A673 (cell line): ENCODE measurements at places on chromosomes 2 and 18. TPM values are rescaled to one million over a fixed set of nuclear protein-coding genes. Genes with fewer than 3 reads are reported as not detected.

The STPG4 gene
- total RNA-seq: 0.37 and 0.75 TPM in 2 replicates

DNA sequence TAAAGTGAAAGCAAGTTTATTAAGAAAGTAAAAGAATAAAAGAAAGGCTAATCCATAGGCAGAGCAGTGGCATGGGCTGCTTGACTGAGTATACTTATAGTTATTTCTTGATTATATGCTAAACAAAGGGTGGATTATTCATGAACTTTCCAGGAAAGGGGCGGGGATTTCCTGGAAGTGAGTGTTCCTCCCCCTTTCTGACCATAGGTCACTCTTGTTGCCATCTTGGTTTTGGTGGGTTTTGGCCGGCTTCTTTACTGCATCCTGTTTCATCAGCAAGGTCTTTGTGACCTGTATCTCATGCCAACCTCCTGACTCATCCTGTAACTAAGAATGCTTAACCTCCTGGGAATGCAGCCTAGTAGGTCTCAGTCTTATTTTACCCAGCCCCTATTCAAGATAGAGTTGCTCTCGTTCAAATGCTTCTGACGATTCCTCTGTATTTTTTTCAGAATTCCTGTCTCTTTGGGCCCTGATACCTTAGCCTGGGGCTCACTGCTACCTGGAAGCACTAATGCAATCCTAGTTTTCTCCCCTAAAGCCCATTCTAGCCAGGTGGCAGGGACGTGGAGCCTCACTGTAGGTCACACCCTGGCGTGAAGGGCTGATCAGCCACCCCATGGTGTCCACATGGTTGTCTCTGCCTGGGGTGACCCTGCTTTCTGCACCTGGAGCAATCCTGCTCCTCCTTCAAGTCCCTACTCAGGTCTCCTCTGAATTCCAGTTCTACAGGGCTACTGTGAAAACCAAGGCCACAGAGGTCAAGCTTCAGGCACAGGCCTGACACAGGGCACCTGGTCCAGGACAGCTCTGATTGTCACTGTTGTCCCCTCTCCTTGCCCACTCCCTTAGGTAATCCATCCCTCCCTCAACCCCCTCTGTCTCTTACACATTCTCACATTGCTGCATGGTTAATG is 6.0 kb upstream of the SLC35F6 start:
- H3K4me1 ChIP-seq: peaks cover 20% of the 10 kb centered on the region
- H3K27ac ChIP-seq: peak overlapping the region; percentile 63
- no peaks in the 10 kb centered on the region for H3K36me3 ChIP-seq
- H3K27me3 ChIP-seq: no peaks in the 10 kb centered on the region
- no peak overlapping the region for H3K4me3 ChIP-seq
- peak; percentile 84 for DNase-seq

The CFC1 gene
- total RNA-seq: not detected in 2 replicates

DNA sequence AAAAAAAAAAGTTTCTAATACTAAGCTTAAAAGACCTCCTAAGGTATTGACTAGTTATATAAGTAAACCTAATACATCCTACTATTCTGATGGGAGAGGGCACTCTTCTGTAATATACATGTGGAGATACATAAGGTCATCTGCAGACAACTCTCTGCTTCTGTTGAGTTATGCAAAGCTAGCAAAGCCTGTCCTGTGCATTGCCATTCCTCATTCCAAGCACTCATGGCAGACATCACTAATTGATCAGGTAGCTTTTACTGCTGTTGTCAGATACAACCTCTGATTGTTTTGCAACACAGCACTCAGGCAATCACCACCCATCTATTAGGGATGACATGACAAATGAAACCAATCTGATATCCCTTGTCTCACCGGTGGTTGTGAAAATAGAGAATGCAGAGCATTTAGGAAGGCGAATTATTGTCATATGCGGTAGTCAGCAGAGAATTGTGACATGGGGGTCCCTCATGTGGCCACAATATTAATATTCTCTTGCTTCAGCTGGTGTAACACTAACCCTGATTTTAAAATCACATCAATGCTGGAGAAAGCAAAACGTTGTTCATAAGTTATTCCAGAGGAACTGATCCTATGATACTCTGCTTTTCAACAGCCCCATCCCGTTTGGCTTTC is 416.5 kb upstream of the GYPC start:
- H3K27me3 ChIP-seq: no peaks in the 10 kb centered on the region
- H3K4me3 ChIP-seq: no peak overlapping the region
- no peaks in the 10 kb centered on the region for H3K36me3 ChIP-seq
- H3K27ac ChIP-seq: no peak overlapping the region
- H3K4me1 ChIP-seq: no peaks in the 10 kb centered on the region

GRCh38 chr2:9950521-9951271 is 797 bp upstream of the GRHL1 start:
- no peaks in the 10 kb centered on the region for H3K4me1 ChIP-seq
- H3K36me3 ChIP-seq: no peaks in the 10 kb centered on the region
- H3K27me3 ChIP-seq: peaks cover 33% of the 10 kb centered on the region

DNA sequence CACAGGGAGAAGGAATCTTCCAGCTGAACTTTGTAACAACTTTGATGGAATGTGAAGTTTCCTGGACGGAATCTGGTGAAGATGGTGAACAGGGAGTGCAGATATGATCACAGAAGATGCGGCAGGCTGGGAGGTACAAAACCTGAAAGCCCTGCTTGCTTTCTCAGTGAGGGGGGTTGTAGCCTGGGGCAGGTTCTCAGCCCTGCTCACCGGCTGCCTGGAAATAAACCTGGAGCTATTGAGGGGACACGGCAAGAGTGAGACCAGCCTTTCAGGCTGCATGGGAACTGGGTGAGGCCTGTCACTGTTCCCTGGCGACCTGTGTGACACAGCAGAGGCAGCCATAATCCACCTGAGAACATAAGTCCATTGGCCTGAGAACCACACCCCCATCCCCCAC is 174.8 kb downstream of the LCLAT1 start:
- H3K36me3 ChIP-seq: no peaks in the 10 kb centered on the region
- no peak overlapping the region for H3K4me3 ChIP-seq
- H3K27ac ChIP-seq: no peak overlapping the region
- no peaks in the 10 kb centered on the region for H3K4me1 ChIP-seq
- H3K27me3 ChIP-seq: no peaks in the 10 kb centered on the region

DNA sequence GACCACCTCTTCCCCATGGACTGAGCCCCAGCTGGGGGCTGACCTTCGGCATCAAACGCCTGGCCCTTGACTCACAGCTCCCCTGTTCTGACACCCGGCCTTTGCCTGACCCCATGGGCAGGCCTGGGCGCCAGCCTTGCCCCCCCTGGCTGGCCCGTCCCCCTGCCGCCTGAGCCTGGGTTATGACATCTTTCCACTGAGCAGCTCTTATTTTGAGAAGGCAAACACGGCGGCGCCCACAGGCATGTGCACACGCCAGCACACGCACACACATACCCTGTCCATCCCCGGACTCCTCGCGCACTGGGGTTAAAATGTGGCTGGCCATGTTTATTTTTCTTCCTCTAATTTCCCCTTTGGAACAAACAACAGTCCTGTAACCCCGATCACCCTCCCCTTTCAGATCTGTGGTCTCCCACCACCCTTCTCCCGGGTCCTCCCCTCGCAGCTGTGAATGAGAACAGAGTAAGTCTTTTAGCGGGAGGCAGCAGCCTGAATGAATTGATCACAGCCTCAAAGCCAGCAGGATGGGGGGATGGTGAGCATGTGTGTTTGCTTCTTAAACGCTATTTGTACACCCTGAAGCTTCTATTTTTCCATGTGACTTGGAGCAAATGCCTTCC is 11.8 kb upstream of the ATOH8 start:
- peaks cover 41% of the 10 kb centered on the region for H3K4me1 ChIP-seq
- no peak for DNase-seq
- no peaks in the 10 kb centered on the region for H3K27me3 ChIP-seq
- no peaks in the 10 kb centered on the region for H3K36me3 ChIP-seq

GRCh38 chr2:234765279-234765678 is 186.5 kb upstream of the SH3BP4 start:
- H3K27me3 ChIP-seq: no peaks in the 10 kb centered on the region
- H3K4me3 ChIP-seq: no peak overlapping the region
- DNase-seq: no peak
- peaks cover 11% of the 10 kb centered on the region for H3K4me1 ChIP-seq
- H3K27ac ChIP-seq: no peak overlapping the region

The MYO7B gene
- 0.24 TPM in 1 of 2 replicates, not detected in the other for total RNA-seq

The MAP2 gene
- total RNA-seq: 1.7 and 2.0 TPM in 2 replicates

DNA sequence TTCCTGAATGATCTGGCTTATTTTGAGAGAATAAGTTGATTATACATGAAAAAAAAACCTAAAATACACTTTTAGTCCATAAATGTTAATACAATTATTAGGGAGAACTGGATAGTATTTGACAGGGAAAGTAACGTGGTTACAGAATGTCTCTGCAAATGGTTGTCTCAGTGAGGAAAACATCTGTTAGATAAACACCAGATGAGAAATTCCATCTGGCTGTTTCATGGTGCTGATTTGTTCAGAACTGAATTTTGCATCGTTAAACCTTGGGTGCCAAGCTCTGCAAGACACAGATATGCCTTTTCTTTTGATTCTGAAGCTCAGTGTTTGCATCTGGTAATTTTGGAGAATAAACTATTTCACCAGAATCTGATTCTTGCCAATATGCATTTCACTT is 90.4 kb downstream of the SCN3A start:
- H3K36me3 ChIP-seq: no peaks in the 10 kb centered on the region
- no peaks in the 10 kb centered on the region for H3K27me3 ChIP-seq
- peak; percentile 4 for DNase-seq
- no peak overlapping the region for H3K27ac ChIP-seq

The DLX1 gene
- total RNA-seq: 28.9 and 33.2 TPM in 2 replicates

The GALNT13 gene
- not detected in 2 replicates for total RNA-seq

- no peak for DNase-seq
- no peak overlapping the region for H3K27ac ChIP-seq
- no peaks in the 10 kb centered on the region for H3K27me3 ChIP-seq
- H3K4me3 ChIP-seq: no peak overlapping the region
- no peaks in the 10 kb centered on the region for H3K4me1 ChIP-seq
Measured at GRCh38 chr2:129748250-129748649, 231.2 kb upstream of the RAB6C start.

- DNase-seq: peak; percentile 86
- H3K27ac ChIP-seq: peak overlapping the region; percentile 59
- H3K36me3 ChIP-seq: no peaks in the 10 kb centered on the region
- H3K4me3 ChIP-seq: peak overlapping the region; percentile 58
- peaks cover 23% of the 10 kb centered on the region for H3K4me1 ChIP-seq
Measured at GRCh38 chr2:222318026-222318711, 19.4 kb upstream of the PAX3 start.

DNA sequence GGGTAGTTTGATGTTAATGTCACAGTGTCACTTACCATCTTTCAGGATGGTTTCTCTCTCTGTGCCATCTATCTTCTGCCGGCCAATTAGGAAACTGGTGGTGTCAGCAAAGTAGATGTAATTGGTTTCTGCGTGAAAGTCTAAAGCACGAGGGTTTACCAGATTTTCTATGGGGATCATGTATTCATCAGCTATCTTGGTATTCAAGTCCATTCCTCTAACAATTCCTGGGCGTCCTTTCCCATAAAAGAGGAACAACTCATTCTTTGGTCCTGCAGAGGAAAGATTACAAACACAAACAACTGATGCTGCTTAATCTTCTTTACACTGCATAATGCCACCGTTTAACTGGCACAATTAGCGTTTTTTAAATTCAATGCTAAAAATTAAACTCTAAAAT is 1081.9 kb downstream of the LRP1B start:
- no peaks in the 10 kb centered on the region for H3K4me1 ChIP-seq
- H3K4me3 ChIP-seq: no peak overlapping the region
- no peaks in the 10 kb centered on the region for H3K36me3 ChIP-seq
- no peak for DNase-seq
- no peak overlapping the region for H3K27ac ChIP-seq
- no peaks in the 10 kb centered on the region for H3K27me3 ChIP-seq

DNA sequence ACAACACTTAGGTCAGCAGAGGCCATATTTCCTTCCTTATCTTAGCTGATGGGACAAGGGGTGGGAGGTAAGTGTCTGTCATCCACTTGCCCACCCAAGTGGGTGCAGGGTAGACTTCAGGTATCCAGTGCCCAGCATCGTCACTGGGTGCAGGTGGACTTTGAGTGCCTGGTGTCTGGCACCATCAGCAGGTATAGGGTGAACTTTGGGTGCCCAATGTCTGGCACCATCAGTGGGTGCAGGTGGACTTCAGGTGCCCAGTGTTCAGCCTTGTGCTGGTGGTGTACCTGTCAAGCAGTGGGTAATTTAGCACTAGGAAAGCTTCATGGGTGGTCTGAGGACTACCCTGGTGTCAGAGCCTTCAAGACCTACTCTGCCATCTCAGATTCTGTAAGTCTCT is 175.6 kb downstream of the SEPTIN10 start:
- no peaks in the 10 kb centered on the region for H3K27me3 ChIP-seq
- no peaks in the 10 kb centered on the region for H3K36me3 ChIP-seq
- H3K4me1 ChIP-seq: no peaks in the 10 kb centered on the region
- H3K4me3 ChIP-seq: no peak overlapping the region

DNA sequence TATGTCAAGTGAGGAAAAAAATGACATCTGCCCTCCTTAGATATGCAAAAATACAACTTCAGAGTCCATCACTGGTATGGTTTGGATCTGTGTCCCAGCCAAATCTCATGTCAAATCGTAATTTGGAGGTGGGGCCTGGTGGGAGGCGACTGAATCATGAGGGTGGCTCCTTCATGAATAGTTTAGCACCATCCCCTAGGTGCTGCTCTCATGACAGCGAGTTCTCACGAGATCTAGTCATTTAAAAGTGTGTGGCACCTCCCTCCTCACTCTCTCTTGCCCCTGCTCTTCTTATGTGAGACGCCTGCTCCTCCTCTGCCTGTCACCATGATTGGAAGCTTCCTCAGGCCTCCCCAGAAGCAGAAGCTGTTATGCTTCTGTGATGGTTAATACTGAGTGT is 5.9 kb upstream of the PSMA8 start:
- no peak for DNase-seq
- no peak overlapping the region for H3K4me3 ChIP-seq
- no peaks in the 10 kb centered on the region for H3K36me3 ChIP-seq
- H3K4me1 ChIP-seq: no peaks in the 10 kb centered on the region
- H3K27ac ChIP-seq: no peak overlapping the region

The AFF3 gene
- total RNA-seq: not detected in 2 replicates

GRCh38 chr18:80171054-80171872 is 62.2 kb downstream of the ADNP2 start:
- no peaks in the 10 kb centered on the region for H3K36me3 ChIP-seq
- no peaks in the 10 kb centered on the region for H3K4me1 ChIP-seq
- no peak overlapping the region for H3K27ac ChIP-seq

The MYOM1 gene
- 0.37 and 0.46 TPM in 2 replicates for total RNA-seq

GRCh38 chr2:57862727-57863126 is 183.9 kb upstream of the VRK2 start:
- H3K27me3 ChIP-seq: no peaks in the 10 kb centered on the region
- peaks cover 3% of the 10 kb centered on the region for H3K4me1 ChIP-seq

DNA sequence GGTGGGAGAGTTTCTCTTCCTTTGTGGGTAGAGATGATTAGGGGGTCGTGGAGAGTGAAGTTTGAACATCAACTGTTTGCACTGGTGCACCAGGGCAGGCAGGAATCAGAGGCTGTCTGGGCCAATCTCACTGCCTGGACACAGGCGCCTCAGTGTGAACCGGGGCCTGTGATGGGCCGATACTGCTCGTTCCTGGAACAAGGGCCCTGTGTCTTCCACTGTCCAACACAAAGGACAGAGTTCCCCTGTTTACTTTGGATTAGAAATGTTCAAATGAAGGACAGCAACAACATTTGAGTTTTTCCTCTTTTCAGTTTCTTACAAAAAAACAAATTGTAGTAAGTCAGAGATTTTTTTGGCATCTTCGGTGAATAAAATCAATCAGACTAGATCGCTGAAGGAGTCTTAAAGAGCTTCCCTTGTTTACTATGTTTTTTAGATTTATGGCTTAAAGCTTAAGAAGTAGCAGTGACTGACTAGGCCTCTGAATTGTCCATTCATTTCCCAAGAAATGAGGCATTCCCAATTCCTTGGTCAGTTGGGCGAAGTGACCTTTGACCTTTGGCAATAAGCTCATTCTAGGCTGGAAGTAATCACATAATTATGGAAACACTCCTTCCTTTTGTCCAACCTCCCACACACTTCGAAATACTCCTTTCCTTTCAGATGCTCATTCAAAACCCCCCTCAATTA is 11.6 kb upstream of the TGFA start:
- H3K4me3 ChIP-seq: no peak overlapping the region
- no peaks in the 10 kb centered on the region for H3K36me3 ChIP-seq
- no peaks in the 10 kb centered on the region for H3K4me1 ChIP-seq
- no peak overlapping the region for H3K27ac ChIP-seq
- H3K27me3 ChIP-seq: peaks cover 6% of the 10 kb centered on the region
